NCI-H510A treated with DMSO at 0.1 percent for 48 hours (cell line): ENCODE measurements at places on chromosomes 5 and 9.

GRCh38 chr5:180673371-180674089, 24.1 kb upstream of the FLT4 start:
- DNase-seq = no peak

DNA sequence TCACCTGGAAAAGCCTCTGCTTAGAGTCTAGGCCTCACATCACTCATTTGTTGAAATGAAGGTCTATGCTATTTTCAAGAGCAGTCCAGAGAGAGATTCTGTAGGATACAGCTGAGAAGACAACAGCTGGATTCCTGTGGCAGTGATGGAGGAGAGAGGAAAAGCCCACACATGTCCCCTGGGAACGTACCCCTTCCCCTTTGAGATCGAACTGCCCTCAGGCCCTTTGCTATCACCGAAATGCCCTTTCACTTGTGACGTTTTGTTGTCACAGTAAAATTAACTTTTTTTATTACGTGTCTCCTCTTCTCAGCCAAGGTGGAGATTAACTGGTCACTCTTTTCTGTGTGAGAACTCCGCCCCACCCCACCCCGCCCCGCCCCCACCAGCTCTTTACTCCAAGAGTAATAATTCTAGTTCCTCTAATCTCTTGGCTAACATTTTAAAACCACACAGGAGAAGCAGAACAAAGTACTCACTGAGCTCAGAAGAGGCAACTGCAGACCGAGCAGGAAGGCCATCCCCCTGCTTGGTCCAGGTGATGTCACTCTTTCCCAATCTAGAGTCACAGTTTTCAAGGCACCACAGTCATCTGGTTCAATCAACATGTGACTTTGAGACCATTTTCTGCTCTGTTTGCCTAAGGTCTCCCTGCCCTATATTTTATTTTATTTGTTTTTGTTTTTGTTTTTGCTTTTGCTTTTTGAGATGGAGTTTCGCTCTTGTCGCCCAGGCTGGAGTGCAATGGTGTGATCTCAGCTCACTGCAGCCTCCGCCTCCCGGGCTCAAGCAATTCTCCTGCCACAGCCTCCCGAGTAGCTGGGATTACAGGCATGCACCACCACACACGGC, 105.6 kb downstream of the SUSD1 start:
- DNase-seq = no peak

GRCh38 chr5:124439609-124440008, 306.8 kb downstream of the ZNF608 start:
- DNase-seq = no peak

GRCh38 chr5:72007336-72008111, 99.8 kb upstream of the MAP1B start:
- DNase-seq = no peak

DNA sequence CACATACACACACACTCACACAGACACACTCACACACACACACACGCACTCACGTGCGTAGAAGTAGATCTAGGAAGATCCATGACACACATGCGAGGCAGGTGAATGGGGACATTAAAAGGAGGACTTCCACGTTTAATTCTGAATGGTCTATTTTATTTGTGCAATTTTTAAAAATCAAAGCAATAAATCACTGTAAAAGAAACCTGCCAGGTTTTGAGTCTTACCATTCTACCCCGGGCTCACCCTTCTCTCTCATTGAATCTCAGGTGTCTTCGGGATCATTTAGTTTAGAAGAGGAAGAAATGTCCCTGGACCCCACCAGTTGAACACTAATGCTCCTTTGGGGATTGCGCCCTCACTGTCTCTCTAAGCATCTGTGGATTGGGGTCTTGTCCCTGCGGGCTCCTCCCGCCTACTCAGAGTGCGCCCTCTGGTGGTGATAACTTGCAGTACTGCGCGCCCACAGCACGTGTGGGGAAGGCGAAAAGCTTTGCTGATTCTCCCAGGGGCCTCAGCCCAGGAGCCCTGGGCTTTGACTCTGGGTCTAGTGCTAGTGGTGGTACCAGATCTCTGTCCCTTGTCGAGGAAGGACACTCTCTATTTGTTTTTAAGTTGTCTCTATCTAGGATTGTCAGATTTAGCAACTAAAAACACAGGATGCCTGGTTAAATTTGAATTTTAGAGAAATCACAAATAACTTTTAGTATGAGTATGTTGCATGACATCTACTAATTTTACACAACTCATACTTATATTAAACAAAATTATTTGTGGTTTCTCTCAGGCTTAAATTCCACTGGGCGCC, 34.8 kb downstream of the BOD1 start:
- no peak for DNase-seq

- no peak for DNase-seq
These were observed 129.2 kb upstream of the PTGER4 start for GRCh38 chr5:40550481-40550880.
